ENCODE measurements at places on chromosomes 12 and 14.

- no peak for DNase-seq
These were observed 13.8 kb downstream of the ZC2HC1C start for GRCh38 chr14:75083271-75083670.

DNA sequence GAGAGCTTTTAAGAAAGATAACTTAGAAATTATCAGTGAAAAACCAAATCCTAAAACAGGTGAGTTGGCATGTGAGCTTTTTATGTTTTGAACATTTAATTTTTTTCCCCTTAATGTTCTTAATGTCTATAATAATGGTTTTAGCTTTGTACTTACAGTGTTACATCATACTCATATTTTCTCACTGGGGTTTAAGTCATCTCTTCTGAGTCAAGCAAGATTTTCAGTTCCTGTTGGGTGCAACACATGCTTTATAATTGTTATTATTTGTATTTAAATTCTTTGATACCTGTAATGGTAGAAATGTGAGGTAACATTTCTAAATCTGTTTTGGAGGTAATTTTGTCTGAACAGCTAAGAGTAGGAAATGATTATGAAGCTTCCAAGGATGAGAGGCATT, 113.0 kb downstream of the PLEKHA5 start:
- no peak for DNase-seq

- no peak for DNase-seq
These were observed 188.3 kb downstream of the DAD1 start for GRCh38 chr14:22400655-22401259.

DNA sequence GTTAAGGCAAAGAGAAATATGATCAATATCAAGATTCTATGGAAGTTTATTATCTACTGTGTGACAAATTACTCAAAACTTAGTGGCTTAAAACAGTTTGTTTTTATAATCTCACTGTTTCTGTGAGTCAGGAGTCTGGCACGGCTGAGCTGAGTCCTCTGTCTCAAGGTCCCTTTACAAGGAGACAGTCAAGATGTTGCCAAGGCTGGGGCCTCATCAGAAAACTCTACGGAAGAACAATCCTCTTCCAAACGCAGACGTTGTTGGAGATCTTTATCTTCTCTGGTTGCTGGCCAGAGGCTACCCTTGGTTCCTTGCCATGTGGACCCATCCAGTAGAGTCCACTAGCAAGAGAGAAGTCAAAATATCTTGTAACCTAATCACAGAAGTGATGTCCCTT, 100.6 kb upstream of the CCND2 start:
- no peak for DNase-seq

DNA sequence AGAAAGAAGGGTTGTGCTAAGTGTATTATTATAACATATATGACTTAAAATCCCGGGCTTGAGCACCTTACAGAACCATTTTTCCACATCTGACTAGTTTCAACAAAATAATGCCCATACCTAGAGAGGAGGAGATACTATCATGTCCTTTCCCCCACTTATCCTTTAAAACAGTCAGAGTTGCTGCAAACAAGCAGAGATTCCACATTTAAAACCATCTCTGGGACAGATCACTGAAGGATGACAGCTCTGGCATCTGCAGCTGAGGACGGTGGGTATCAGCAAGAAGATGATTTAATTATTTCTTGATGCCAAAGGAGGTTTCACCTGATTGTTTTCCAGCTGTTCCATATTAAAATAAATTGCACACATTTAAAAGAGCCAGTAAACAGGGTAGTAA, 328.0 kb upstream of the TMTC1 start:
- no peak for DNase-seq
